ENCODE measurements at places on chromosomes 3 and 15. TPM values are rescaled to one million over a fixed set of nuclear protein-coding genes. Genes with fewer than 3 reads are reported as not detected.

GRCh38 chr3:12708584-12709192, 44.8 kb upstream of the RAF1 start:
- H3K4me3 ChIP-seq = no peak overlapping the region
- H3K27ac ChIP-seq = no peak overlapping the region
- H3K4me1 ChIP-seq = no peaks in the 10 kb centered on the region
- H3K27me3 ChIP-seq = peaks cover 7% of the 10 kb centered on the region

- no peak overlapping the region for H3K4me3 ChIP-seq
- peaks cover 11% of the 10 kb centered on the region for H3K4me1 ChIP-seq
- H3K27ac ChIP-seq = no peak overlapping the region
Observed at GRCh38 chr15:60486742-60487141, 7.8 kb upstream of the ICE2 start.

MYLK gene
- not detected for total RNA-seq

DNA sequence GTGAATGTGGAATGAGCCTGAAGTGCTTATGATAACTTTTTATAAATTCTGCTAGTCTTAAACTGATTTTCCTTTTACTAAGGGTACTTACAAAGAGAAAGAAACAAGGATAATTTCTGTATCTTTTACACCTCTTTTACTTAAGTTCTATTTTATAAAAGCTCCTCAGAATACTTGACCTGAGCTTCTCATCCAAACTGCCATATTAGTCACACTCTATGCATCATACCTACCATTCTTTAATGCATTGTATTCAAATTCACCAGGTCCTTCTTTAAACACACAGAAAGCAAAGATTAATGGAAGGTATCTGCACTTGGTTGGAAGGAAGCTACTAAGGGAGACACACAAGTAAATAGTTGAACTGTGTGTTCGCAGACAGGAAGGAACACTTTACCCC, 1.6 kb upstream of the TOPAZ1 start:
- no peak overlapping the region for H3K27ac ChIP-seq
- peaks cover 39% of the 10 kb centered on the region for H3K27me3 ChIP-seq

- no peak overlapping the region for H3K4me3 ChIP-seq
- H3K27ac ChIP-seq = no peak overlapping the region
- no peaks in the 10 kb centered on the region for H3K4me1 ChIP-seq
- no peak for DNase-seq
Observed at GRCh38 chr3:61724801-61725200, 163.4 kb downstream of the PTPRG start.

GRCh38 chr15:101579631-101580163, 72.5 kb downstream of the TM2D3 start:
- H3K36me3 ChIP-seq = peaks cover 1% of the 10 kb centered on the region
- H3K27ac ChIP-seq = no peak overlapping the region
- H3K4me3 ChIP-seq = no peak overlapping the region
- no peak for DNase-seq

DNA sequence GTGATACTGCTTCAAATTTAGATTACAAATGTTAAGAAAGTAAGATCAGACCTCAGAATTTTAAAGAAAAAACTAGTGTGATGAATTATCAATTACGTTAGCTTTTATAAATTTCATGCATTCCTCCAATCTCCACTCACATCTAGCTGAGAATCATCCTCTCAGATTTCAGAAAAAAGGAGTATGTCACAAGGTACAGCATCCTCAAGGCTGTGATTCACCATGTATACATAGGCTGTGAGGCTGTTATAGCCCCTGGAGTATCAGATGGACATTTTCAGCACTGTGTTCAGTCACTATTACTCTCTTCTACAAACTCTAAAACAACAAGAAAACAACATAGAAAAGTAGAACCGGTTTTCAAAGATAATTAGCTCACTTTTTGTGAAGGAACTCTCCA, 214.4 kb downstream of the PCCB start:
- no peak for DNase-seq
- H3K4me1 ChIP-seq = no peaks in the 10 kb centered on the region
- H3K36me3 ChIP-seq = peaks cover 34% of the 10 kb centered on the region
- H3K4me3 ChIP-seq = no peak overlapping the region

SMAD3 gene
- total RNA-seq = 68.9 TPM

GRCh38 chr3:129596194-129597086, 10.0 kb downstream of the PLXND1 start:
- H3K36me3 ChIP-seq = no peaks in the 10 kb centered on the region
- no peak overlapping the region for H3K27ac ChIP-seq
- peaks cover 18% of the 10 kb centered on the region for H3K27me3 ChIP-seq

DPPA2 gene
- not detected for total RNA-seq

SPINK8 gene
- not detected for total RNA-seq

GRCh38 chr3:52277972-52278509, 408 bp downstream of the WDR82 start:
- H3K27me3 ChIP-seq = no peaks in the 10 kb centered on the region

DNA sequence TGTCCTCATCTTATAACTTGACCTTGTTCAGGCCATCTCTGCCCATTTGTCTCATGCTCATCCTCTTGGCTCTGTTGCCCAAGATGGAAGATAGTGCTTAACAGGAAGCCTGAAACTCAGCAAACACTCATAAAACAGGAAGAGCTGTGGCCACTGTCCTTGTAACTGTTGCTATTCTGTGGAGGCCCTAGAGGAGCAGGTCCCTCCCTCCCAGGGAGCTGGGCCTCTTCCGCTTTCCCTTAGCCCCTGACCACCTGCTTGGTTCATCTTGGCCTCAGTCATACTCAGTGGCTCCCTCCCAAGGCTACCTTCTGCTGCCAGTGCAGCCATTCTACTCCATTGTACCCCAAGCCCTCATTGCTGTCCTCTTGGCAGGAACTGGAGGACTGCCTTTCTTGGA, 3.5 kb downstream of the MAPKAPK3 start:
- H3K4me3 ChIP-seq = peak overlapping the region; percentile 100
- DNase-seq = no peak
- H3K27ac ChIP-seq = peak overlapping the region; percentile 79
- peaks cover 3% of the 10 kb centered on the region for H3K36me3 ChIP-seq
- no peaks in the 10 kb centered on the region for H3K27me3 ChIP-seq
- peaks cover 82% of the 10 kb centered on the region for H3K4me1 ChIP-seq

LZTFL1 gene
- total RNA-seq = 4.9 TPM

ERC2 gene
- total RNA-seq = 0.35 TPM

CNTN3 gene
- total RNA-seq = not detected

MEIS2 gene
- not detected for total RNA-seq

- H3K36me3 ChIP-seq = no peaks in the 10 kb centered on the region
- no peaks in the 10 kb centered on the region for H3K27me3 ChIP-seq
- DNase-seq = no peak
- peaks cover 17% of the 10 kb centered on the region for H3K4me1 ChIP-seq
- no peak overlapping the region for H3K4me3 ChIP-seq
Observed at GRCh38 chr15:75891895-75892294, 11.8 kb upstream of the FBXO22 start.

DNA sequence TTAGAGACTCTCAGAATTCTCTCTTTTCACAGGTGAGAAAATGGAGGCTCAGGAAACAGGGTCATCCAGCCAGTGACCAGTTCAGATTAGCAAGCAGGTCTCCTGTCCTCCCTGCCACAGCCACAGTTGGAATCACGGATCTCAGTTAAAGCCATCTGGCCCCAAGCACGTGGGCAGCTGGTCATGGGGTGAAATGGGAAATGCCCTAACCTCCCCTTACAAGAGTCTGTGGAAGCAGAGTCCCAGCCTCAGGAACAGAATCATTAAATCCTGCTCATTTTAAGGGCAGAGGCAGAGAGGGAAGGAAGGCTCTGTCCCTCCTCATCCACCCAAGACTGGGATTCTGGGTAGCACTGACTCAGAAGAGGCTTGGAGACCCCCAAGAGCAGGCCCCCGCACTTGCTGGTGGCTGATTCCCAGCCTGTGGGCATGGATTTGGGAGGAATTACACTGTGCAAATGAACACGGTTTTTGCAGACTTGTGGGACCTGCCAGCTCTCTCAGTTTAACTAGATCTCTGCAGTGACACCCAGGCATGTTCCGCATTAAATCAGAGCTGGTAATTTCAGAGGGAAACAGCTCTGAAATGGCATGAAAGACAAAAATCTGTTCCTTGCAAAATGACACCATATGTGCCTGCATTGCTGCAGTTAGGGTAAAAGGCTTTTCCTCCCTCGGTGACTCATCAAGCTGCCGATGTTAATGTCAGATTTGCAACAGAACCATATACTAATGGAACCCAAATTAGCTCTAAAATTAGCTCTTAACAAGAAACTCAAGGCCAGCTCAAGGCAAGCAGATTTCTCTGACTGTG, 89.0 kb downstream of the BDH1 start:
- no peak overlapping the region for H3K27ac ChIP-seq
- no peaks in the 10 kb centered on the region for H3K36me3 ChIP-seq
- no peak overlapping the region for H3K4me3 ChIP-seq
- DNase-seq = no peak

ACVR2B gene
- total RNA-seq = 9.1 TPM

PLOD2 gene
- 0.90 TPM for total RNA-seq

DNA sequence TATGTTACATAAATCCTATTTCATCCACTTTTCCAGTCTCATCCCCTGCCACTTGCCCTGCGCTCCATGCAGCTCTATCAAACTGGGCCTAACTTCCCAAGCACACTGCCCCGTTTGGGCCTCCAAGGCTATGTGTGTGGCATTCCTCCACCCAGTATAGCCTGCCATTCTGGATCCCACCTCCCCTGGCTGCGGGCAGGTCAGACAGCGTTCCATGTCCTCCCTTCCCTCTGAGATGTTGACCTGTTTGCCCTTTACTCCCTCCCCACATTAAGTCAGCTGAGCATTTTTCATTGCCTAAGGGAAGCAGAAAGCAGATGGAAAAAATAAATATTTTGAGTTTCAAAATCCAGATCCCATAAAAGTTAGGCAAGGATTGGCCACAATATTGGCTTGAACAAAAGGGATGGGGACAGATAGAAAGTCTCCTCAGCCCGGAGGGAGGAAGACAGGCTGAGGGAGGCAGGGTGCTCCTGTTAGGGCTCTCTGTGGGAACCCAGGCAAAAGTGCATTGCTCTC, 73.3 kb downstream of the CYP19A1 start:
- H3K27ac ChIP-seq = no peak overlapping the region
- H3K4me3 ChIP-seq = no peak overlapping the region
- H3K27me3 ChIP-seq = peaks cover 48% of the 10 kb centered on the region
- no peaks in the 10 kb centered on the region for H3K36me3 ChIP-seq

CHAC1 gene
- 83.0 TPM for total RNA-seq

THSD4 gene
- total RNA-seq = not detected
